Sciatic nerve (tissue), 2 donors: ENCODE measurements at places on chromosomes 5 and 9.

GRCh38 chr5:138925090-138925635 is 50.0 kb upstream of the LRRTM2 start:
- no peak for DNase-seq

DNA sequence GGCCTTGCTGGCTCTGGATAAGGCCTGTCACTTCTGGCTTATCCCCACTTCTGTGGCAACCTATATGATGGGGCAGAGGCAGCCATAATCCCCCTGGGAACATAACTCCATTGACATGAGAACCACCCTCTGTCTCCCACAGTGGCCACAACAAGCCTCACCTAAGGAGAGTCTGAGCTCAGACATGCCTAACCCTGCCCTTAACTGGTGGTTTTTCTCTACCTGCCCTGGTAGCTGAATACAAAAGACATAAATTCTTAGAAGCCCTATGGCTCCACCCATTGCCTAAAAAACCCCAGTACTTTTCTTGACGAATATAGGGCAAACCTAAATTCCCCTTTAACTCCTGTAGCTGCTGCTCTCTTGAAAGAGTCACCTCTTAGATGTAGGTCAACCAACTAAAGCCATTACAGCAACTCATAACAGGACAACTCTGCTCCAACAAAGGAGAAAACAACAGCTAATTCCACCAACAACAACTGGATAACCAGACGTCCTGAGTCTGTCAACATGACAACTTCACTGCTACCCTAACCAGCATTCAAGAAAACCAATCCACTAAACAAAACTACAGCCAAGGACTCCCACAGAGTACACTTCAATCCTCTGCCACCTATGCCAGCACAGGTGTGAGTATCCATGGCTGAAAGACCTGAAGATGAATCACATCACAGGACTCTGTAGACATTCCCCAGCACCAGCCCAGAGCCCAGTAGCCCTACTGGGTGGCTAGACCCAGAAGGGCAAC is 427.7 kb downstream of the PRELID2 start:
- DNase-seq, result no peak

DNA sequence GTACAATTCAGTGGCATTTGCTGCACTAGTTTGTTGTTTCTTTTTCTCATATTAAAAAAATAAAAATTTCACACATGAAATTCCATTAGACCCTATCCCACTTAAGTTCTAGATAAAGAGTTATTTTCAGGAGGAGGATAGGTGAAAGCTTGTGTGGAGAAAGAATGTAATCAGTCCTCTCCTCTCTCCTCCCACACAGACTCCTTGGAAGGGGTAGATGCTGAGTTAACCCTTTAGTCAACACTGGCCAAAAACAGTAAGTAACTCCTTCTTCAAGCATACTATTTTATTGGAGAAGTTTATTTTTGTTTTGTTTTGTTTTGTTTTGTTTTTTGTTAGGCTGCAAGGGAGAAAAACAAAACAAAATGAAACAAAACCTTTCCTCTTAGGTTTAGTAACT is 30.6 kb upstream of the LMNB1 start:
- no peak for DNase-seq

DNA sequence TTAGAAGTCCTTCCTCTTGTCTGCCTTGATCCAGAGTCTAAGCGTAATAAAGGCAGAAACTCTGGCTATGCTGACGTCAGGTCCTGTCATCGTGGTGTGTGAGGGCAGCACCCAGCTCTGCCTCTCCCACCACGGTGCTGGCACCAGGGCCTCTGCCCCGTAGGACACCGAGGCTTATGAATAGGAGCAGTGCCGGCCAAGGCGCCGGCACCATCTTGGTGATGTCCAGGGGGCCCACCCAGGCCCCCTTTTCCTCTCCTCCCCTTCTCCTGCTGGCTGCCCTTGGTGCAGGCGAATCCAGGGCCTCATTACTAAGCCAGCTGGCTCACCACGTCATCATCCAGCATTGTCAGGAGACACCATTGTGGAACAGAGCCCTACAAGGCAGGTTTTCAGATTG is 252.3 kb downstream of the FANCC start:
- no peak for DNase-seq

GRCh38 chr9:115200711-115201505 is 83.0 kb upstream of the TNC start:
- no peak for DNase-seq

- DNase-seq, result no peak
Measured at GRCh38 chr5:133322743-133323142, 270.9 kb downstream of the HSPA4 start.

DNA sequence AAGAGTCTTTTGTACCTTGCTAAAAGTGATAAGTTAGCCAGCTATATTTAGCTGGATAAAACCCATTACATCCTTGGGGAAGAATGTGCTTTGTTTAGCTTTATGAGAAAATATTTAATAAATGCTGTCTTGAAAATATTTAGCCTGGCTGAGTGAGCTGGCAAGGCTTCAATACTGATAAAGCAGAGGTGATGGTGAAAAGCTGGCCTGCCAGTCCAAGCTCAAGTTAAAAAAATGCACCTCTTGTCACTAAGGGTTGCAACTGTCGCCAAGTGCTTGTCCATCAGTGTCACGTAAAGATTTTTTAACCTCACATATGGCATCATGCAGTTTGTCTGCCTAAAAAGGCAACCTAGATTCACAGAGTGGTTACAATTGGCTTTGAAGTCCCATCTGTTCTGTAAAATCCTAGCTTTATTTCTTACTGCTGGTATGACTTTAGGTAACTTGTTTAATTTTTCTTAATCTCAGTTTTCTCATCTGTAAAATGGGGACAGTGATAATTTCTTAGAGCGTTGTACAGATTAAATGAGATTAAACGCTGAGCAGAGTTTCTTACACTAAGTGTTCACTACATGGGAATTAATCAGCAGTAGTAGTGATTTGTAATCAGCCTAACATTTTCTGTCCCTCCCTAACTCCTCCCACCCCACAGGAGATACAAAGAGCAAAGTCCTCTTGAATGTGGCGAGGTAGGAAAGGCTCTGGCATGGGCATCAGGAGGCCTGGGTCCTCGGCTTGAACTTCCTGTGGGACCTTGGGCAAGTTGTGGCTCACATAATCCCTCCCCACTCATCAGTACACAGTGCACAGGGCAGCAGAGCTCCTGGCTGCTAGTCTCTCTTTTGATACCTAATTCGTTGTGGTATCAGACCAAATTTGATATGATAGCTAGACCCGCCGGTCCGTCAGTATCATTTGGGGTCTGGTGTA is 48.7 kb downstream of the PIK3R1 start:
- no peak for DNase-seq

GRCh38 chr5:57887851-57888621 is 405.4 kb upstream of the ACTBL2 start:
- DNase-seq, result no peak

- DNase-seq, result no peak
Measured at GRCh38 chr5:178587763-178588611, 2.2 kb downstream of the COL23A1 start.

GRCh38 chr5:13910201-13910600 is 34.3 kb downstream of the DNAH5 start:
- no peak for DNase-seq

DNA sequence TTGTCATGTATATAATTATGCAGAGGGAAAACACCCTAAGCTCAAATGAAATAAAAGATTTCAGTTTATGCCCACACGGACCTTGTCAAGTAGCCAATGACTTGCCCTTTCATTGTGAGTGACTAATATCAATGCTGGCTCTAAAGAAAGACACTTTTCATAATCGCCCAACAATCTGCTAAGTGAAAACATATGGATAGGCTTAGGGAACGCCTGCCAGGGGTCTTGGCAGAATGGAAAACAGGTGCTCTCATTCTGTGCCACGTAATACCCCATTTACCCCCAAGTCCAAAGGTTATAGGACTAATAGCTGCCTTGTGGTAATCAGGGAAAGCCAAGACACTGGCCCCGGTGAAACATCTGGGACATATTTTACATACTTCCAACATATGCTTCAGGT is 157.7 kb downstream of the SLF1 start:
- DNase-seq, result no peak

DNA sequence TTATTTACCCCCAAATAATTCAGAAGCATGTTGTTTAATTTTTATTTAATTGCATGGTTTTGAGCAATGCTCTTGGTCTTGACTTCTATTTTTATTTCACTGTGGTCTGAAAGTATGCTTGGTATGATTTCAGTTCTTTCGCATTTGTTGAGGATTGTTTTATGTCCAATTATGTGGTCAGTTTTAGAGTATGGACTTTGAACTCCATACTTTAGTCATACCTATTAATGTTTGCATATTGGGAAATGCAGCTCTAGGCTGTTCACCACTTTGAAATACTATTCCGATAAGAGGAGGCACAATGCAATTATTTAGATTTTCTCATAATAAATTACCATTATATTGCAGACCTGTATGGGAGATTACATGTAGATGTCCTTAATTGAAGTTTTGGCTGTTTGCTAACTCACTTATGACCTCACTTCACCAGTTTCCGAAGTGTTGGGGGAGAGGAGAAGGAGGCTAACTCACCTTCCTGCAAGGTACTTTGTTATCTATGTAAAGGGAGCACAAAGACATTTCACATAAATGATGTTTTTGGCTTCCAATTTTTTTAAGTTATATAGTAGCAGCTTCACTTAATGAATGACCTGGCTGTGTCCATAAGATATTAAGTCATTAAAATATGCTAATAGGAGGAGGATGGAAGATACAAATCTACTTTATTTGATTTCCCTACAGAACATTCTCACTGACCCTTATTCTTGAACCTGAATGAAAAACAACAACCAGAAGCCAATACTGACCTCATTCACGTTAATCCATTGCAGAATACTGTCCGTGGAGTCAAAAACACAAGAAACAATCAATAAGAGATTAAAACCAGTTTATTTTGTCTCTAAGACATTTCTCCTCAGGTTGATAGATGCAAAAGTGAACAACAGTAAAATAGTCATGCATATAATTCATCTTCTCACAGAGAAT is 970.3 kb upstream of the ARRDC3 start:
- DNase-seq, result no peak

DNA sequence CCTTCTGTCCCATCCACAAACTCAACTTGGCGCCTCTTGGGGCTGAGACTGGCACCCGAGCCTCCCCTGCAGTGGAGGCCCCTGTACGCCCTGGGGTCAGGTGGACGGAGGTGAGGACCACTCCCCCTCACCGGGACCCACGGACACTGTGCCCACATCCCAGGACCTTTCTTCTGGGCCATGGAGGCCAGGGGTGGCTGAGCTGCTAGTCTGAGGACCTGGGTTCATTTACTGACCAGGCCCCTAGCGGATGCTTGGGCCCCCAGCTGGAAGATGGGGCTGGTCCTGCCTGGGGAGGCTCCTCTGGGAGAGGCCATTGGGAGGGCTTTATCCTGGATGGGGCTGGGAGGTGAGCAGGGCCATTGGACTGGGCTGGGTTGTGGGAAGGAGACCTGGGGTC is 16.9 kb upstream of the SLC6A19 start:
- no peak for DNase-seq

DNA sequence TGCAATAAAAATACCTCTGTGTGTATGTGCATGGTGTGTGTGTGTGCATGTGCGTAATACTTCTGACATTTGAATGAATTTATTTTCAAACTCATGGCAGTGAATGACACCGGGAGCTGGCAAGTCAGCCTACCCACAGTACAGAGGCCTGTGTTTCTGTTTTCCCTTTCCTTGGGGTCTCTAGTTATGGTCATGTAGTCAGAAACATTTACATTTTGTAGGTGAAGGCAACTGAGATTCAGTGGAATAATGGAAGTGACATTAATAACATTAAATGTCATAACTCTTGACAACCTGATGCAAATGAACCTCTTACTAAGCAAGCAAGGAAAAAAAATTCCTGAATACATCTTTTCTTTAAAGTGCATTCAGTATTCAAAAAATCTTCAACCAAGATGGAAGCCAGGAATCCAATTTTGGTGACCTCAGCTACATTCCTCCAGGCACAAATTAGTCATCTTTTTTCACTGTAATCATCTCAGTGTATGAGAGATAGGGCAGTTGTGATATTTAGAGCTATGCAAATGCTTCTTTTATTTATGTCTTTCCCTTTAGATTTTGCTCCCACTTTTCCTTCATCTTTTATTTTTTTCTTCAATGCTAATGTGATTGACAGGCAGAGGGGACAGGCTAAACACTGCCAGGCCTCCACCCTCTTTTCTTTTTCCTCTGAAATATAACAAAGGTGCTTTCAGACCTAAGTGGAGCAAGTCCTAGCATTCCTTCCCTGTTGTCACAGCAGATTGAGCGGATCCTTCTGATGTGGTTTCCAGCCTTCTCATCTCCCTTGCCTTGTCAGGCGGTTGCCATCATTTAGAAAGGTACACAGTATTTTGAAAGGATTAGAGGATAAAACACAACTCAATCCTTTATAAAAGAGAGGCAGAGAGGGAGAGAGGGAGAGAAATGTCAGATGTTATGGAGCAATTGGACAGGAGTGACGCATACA is 569.8 kb upstream of the ADAMTS16 start:
- no peak for DNase-seq

GRCh38 chr9:84397151-84397728 is 56.7 kb upstream of the SLC28A3 start:
- DNase-seq, result peak; percentile 82

GRCh38 chr5:114417519-114417918 is 55.6 kb downstream of the KCNN2 start:
- DNase-seq, result no peak

GRCh38 chr5:78288246-78288645 is 6.3 kb downstream of the AP3B1 start:
- DNase-seq, result no peak

GRCh38 chr5:151699071-151699901 is 12.6 kb upstream of the SPARC start:
- DNase-seq, result peak; percentile 90

GRCh38 chr5:118236108-118236849 is 752.1 kb downstream of the DTWD2 start:
- no peak for DNase-seq

- no peak for DNase-seq
Measured at GRCh38 chr9:93906195-93906880, 48.8 kb downstream of the BARX1 start.

DNA sequence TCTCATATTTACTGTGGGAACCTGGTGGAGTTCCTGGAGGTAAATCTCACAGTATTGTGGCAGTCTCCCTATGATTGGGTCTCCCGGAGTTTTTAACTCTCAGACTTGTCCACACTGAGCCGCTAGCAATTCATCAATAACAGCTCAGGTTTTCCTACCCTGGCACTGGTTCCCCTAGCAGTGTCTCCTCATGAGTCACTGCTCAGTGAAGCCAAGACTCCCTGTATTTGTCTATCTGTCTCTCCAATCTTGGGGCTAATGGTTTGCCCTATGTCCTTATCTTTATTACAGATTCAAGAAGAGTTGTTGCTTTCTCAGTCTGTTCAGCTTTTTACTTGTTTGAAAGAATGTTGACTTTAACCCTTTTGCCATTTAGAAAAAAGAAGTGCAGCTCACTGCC is 176.7 kb upstream of the FGF10 start:
- no peak for DNase-seq

- DNase-seq, result no peak
Measured at GRCh38 chr5:172175263-172175719, 12.7 kb downstream of the STK10 start.

DNA sequence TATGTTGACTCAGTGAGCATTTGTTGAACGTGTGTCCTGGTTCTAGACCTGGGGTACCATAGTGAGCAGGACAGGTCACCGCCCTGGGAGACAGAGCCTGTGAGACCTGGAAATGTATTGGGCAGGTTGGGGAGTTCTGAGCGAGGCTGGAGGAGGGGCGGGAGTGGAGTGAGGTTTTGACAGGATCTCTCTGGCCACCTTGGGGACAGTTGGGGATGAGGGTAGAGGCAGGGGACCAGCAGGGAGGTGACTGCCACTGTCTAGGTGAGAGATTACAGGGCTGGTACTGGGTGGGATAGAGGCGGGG is 7.4 kb downstream of the WNK2 start:
- no peak for DNase-seq

GRCh38 chr5:37272511-37272910 is 23.3 kb upstream of the CPLANE1 start:
- DNase-seq, result no peak
